Lower lobe of right lung (tissue), 2 donors: ENCODE measurements at places on chromosomes 3 and 15. TPM values are rescaled to one million over a fixed set of nuclear protein-coding genes. Genes with fewer than 3 reads are reported as not detected.

Gene SLC22A13
- 0.32 TPM for total RNA-seq

Gene ZKSCAN7
- 3.9 TPM for total RNA-seq

Gene PLCH1
- total RNA-seq, result 14.0 TPM

Gene CCDC54
- not detected for total RNA-seq

DNA sequence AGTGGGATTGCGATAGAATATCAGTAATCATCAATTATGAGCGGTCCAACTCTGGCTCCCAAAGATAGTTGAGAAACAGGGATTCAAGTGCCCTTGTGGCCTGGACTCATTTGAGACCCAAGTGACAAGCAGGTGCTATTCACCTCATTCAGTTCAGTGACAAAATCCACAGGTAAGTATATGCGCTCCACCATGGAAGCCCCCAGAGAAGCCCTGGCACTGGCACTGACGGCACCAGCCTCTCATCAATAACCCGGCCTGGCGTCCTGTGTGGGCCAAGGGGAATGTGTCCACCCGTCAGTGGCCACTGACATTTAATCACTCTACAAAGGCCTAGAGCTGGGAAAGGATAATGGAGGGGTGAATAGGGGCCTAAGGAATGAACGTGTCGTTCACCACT, 117.2 kb downstream of the ADCY5 start:
- H3K4me1 ChIP-seq, result no peaks in the 10 kb centered on the region
- no peaks in the 10 kb centered on the region for H3K36me3 ChIP-seq
- no peak overlapping the region for H3K4me3 ChIP-seq
- no peaks in the 10 kb centered on the region for H3K27me3 ChIP-seq
- no peak overlapping the region for H3K27ac ChIP-seq
- DNase-seq, result peak; percentile 22

DNA sequence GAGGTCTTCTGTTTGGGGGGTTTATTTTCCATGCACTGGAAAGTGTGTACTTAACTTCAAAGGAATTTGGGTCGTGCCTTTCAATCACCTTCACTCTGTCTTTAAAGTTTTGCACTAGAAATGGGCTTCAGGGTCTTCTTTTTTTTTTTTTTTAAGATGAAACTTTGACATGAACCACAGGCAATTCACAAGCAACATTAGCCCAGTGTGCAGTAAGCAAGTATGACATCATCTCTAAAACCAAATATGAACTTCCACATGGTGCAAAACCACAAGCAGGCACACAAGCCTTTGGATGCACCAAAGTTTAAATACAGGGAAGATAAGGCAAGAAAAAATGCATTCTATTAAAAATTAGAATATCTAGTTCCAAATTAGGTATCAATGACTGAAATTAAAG, 381.9 kb downstream of the ERC2 start:
- H3K4me3 ChIP-seq, result no peak overlapping the region
- DNase-seq, result no peak
- no peaks in the 10 kb centered on the region for H3K4me1 ChIP-seq
- no peak overlapping the region for H3K27ac ChIP-seq
- H3K27me3 ChIP-seq, result no peaks in the 10 kb centered on the region

- no peaks in the 10 kb centered on the region for H3K4me1 ChIP-seq
- no peak for DNase-seq
- no peak overlapping the region for H3K4me3 ChIP-seq
- H3K27ac ChIP-seq, result no peak overlapping the region
- no peaks in the 10 kb centered on the region for H3K27me3 ChIP-seq
These were observed 1219.2 kb downstream of the ZPLD1 start for GRCh38 chr3:103653996-103654395.

DNA sequence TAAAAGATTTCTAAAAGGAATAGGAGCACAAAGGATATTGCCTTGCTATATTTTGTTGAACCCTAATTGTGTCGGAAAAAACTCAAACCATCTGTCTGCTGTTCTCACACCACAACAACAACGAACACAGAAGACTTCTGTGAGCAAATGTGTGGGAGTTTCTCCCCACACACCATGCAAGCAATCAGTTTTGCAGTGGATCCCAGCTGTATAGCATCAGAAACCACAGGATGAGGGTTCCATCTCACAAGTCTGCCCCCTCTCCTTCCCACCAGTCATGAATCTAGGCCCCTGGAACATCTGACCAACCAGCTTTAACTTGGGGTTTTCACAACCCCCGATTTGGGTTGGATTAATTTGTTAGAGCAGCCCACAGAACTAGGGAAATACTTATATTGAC, 91.3 kb upstream of the SLC4A7 start:
- no peak overlapping the region for H3K4me3 ChIP-seq
- H3K4me1 ChIP-seq, result no peaks in the 10 kb centered on the region
- H3K27me3 ChIP-seq, result no peaks in the 10 kb centered on the region
- no peak overlapping the region for H3K27ac ChIP-seq
- H3K36me3 ChIP-seq, result no peaks in the 10 kb centered on the region
